Activated CD4-positive, alpha-beta T cell treated with anti-CD3 and anti-CD28 coated beads, Interleukin-2, amount 50 U/mL, for 4 hours (primary cell): ENCODE measurements at places on chromosomes 3 and 15.
A peak's percentile ranks its signal among the peaks of the same experiment; 100 is the strongest.

DNA sequence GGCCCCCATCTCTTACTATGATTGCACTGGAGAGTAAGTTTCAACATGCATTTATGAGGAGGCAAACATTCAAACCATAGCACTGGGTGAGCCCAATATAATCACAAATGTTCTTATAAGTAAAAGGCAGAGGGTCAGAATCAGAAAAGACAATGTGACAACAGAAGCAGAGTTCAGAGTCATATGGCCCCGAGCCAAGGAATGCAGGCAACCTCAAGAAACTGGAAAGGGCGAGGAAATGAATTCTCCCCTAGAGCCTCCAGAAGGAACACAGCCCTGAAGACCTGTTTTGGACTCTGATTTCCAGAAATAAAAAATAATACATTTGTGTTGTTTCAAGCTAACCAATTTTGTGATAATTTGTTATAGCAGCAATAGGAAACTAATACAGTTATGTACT is 81.3 kb upstream of the ABI3BP start:
- no peak for DNase-seq

- peak; percentile 7 for DNase-seq
These were observed 631 bp downstream of the UBR1 start for GRCh38 chr15:43105077-43105736.

- no peak for DNase-seq
These were observed 188.4 kb upstream of the ST8SIA2 start for GRCh38 chr15:92205255-92205739.

- no peak for DNase-seq
These were observed 20.1 kb downstream of the ZBTB38 start for GRCh38 chr3:141388395-141388794.

GRCh38 chr3:127886231-127886955 is 28.6 kb upstream of the KBTBD12 start:
- no peak for DNase-seq

GRCh38 chr3:134776518-134776917 is 18.5 kb upstream of the EPHB1 start:
- DNase-seq = no peak

GRCh38 chr3:8657804-8658305 is 13.3 kb upstream of the SSUH2 start:
- no peak for DNase-seq

- DNase-seq = no peak
These were observed 536 bp downstream of the SNAPC5 start for GRCh38 chr15:66496951-66497501.

GRCh38 chr3:191282251-191283185 is 46.7 kb upstream of the CCDC50 start:
- DNase-seq = no peak

GRCh38 chr15:36484038-36484778 is 95.2 kb upstream of the CDIN1 start:
- no peak for DNase-seq

GRCh38 chr3:45043728-45044299 is 17.7 kb downstream of the CLEC3B start:
- DNase-seq = no peak

DNA sequence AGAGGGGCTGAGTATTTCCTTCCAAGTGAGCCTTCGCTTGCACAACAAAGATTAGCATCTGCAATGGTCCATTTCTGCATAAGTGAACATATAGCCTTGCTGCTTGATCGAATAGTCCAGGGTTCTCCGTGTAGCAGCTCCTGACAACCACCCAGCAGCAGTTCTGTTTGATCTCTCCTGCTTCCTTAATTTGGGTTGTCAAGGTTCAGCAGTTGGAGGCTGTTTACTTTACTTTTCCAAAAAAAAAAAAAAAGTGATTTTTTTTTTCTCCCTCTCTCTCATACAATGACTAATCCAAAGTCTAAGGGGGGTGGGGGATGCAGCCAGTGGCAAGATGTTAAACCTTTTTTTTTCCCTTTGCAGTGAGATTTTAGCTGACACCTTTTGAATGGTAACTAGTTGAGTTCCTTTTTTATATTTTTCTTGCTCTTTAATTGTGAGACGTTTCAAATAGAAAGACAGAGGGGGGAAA is 3.6 kb downstream of the FOXP1 start:
- DNase-seq = no peak

- DNase-seq = no peak
These were observed 70.7 kb downstream of the TOP2B start for GRCh38 chr3:25594007-25594502.

DNA sequence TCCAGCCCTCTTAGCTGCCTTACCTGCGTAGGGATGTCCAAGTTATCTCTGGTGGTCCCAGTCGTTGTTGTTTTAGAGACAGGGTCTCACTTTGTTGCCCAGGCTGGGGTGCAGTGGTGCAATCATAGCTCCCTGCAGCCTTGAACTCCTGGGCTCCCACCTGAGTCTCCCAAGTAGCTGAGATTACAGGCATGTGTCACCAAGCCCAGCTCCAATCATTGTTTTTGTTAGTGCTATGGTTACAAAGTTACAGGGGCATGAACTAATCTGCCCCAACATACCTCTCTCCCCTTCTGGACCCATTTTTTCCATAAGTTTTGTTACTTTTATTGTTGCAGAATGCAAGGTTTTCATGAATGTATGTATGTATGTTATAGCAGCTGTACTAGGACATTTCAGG is 54.7 kb downstream of the CTDSPL2 start:
- no peak for DNase-seq

DNA sequence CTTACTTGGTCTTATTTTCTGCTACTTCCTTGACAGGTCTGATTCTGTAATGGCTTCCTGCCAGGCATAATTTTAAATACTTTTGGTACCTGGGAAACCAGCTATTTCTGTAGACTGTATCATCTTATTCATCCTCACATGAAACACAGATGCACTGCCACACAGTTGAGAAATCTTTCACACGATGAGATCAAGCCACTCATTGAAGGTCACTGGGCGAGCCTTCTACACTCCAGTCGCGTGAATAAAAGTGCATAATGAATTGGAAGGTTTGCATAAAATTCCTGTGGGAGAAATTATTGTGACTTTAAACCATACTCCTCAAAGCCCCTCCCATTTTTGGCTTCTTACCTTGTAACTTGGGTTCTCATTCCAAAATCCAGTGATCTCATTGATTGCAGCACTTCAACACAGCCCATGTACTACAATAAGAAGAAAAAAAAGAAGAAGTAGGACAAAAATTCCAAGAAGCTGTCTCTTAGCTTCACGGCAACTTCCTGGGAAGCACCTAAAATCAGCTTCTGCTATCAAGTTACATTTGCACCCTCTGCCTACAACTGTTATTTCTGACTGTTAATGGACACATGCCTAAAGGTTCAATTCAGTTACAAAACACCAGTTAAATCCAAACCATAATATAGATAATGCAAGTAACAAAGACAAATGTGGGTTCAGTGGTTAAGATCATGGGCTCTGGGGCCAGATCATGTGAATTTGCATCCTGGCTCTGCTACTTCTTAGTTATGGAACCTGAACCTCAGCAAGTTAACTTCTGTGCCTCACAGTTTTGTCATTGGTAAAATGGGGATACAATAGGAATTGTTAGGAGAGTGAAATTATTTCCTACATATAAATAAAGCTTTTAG is 39.0 kb downstream of the SHC4 start:
- no peak for DNase-seq

DNA sequence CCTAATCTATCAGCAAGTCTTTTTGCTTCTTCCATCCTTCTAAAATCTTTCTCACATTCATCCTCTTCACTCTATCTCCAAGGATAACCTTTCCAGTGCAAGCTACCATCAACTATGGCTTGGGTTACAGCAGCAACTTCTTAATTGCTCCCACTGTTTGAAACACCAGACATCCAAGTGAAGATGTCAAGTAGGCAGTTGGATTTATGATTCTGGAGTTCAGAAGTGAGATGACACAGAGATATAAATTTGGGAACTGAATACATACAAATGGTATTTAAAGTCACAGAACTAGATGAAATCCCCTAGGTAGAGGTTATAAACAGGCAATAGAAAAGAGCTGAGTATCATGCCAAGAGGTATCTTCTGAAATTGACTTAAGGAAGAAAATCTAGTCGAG is 3.7 kb downstream of the UBR1 start:
- DNase-seq = no peak

DNA sequence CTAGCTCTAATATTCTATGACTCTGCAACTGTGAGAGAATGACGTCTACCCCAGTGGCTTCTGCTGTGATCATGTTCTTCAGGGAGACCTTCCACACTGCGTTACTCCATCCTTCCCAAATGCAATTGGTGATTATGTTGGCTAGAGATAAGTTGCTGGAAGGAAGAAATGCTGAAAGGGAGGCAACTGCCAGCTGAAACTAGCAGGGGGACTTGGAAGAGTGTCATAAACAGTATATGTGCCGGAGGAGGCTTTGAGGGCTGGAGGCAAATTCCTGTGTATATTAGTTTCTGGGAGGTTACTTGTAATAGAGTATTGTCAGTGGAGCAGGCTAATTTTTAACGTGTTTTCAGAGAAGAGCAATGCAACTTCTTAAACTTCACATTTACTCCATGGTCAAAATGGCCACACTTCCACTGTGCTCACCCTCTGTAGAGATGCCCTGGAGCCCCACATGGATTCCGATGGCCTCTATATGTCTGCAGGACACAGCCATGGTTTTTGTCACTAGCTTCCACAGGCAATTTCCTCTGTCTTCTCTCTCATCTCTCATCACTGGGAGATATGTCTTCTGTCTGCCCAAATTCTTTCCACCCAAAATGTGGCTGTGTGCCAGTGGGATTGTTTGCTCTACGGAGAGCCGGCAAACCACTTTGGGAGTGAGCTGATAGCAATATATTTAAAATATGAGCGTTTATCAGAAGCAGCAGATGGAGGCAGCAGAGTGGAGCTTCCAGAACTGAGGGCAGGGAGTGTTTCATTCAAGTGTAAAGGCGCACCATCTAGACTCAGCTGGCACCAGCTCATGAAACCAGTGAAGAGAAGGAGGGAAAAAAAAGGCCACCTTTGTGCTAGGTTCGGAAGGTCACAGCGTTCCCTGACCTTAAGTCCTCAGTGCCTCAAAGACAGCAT is 13.3 kb upstream of the CD47 start:
- no peak for DNase-seq

DNA sequence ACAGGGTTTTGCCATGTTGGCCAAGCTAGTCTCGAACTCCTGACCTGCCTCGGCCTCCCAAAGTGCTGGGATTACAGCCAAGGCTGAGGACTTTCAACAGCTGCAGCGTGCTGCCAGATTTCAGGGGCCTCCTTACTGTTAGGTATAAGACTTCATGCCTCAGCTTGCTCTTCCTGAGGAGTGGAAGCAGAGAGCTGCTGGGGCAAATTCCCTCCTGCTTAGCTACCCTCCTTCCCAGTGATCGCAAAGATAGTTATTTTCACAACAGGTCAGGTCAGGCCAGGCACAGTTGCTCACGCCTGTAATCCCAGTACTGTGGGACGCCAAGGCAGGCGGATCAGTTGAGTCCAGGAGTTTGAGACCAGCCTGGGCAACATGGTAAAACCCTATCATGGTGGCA is 2.6 kb upstream of the CPNE9 start:
- DNase-seq = no peak

DNA sequence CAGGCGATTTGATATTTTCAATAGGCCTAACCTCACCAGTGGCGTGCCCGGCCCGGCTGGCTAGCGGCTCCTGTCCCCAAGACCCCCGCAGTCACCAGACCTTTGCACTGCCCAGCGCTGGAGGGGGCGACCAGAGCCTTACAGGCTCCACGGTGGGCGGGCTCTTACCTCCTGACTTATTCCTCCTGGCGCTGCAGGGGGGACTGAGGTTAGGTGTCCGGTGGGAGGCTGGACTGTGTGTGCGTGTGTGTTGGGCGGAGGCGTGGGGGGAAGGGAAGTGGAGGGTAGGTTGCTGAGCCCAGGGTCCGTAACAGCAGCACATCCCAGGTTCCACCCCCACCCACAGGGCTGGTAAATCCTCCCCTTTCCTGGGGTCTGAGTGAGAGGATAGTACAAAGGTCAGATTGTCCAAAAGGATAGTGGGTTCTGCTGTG is 27.5 kb upstream of the THRB start:
- no peak for DNase-seq

DNA sequence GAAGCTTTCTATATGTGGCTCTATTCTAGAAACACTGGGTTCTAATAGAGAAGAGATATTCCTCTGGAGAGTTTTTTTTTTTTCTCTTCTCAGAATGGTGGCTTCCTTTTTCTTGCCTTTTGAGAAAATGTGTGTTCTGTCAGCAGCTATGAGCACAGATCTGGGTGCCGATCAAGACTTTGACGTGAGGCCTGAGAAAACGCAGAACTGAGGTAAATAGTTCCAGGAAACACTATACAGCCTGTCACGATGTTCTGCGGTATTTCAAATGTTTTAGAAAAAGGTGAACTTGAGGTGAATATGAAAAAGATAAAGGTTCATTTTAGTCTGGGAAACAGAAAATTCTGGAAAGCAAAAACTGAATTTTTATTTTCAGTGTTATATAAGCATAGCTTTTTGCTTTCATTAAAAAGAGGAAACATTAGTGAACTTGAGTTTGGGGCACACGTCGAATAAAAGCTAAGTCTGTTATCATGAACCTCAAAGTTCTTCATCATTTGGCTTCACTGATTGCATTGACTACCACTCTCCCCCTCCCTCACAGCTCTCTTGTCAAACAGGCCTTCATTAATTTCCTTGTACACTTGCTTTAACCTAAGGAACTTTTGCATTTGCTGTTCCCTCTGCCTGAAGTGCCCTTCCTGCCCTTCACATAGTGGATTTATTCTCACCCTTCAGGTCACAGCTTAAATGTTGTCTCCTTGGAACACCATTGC is 265.1 kb downstream of the NFKBIZ start:
- peak; percentile 33 for DNase-seq

DNA sequence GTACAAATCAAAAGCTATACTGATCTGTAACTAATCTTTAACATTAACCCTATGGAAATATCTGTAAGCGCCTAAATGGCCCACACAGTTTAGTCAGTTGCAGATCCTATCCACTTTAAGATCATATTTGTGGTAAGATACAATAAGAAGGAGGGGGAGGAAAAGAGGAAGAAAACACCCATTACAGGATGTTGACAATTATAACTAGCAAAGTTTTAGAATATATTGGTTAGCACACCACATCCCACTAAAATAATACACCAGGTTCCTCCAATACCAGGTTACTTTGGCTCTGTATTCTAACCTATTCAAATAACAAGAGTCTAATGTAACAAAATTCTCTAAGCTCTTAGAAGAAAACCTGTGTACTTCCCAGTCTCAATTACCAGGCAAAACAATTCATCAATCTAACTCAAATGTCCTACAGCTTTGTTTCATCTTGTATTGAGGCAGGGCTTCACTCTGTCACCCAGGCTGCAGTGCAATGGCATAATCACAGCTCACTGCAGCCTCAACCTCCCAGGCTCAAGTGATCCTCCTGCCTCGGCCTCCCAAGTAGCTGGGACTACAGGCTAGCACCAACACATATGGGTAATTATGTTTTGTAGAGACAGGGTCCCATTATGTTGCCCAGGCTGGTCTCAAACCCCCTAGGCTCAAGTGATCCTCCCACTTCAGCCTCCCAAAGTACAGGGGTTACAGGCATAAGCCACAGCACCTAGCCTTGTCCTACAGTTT is 4.2 kb downstream of the SLC4A7 start:
- no peak for DNase-seq
